ENCODE measurements at places on chromosomes 12 and 14.
A peak's percentile ranks its signal among the peaks of the same experiment; 100 is the strongest.

- DNase-seq: no peak
Measured at GRCh38 chr14:35573911-35574310, 39.9 kb downstream of the INSM2 start.

GRCh38 chr14:86683561-86683960, 1153.6 kb downstream of the FLRT2 start:
- DNase-seq: no peak

DNA sequence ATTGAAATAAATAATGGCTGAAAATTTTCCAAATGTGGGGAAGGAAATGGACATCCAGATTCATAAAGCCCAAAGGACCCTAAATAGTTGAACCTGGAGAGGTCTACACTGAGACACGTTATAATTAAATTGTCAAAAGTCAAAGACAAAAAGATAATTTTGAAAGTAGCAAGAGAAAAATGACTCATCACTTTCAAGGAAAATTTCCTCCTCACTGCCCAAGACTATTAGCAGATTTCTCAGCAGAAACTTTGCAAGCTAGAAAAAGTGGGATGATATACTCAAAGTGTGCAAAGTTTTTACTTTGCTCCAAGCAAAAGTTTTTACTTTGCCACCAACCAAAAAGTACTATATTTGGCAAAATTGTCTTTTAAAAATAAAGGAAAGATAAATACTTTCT, 15.9 kb upstream of the KRT83 start:
- DNase-seq: no peak

- no peak for DNase-seq
Measured at GRCh38 chr12:108060067-108060466, 69.0 kb upstream of the WSCD2 start.

DNA sequence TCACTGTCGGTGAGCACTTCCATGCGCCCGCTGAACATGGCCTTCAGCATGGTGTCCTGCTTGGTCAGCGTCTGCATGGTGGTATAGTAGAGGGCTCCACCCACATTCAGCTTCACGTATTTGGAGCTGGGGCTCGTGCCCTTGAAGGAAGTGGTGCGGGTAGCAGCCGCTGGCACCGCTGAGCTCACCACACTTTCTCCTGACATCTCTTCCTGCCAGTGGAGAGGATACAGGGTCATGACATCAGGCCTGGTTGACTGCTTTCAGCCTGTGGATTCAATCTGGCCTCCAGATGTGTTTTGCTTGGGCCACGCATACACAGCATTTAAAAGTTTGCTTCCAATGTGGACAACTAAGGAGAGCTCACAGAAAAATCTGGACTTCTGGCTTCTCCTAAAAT, 7.6 kb downstream of the KCTD10 start:
- DNase-seq: peak; percentile 72

DNA sequence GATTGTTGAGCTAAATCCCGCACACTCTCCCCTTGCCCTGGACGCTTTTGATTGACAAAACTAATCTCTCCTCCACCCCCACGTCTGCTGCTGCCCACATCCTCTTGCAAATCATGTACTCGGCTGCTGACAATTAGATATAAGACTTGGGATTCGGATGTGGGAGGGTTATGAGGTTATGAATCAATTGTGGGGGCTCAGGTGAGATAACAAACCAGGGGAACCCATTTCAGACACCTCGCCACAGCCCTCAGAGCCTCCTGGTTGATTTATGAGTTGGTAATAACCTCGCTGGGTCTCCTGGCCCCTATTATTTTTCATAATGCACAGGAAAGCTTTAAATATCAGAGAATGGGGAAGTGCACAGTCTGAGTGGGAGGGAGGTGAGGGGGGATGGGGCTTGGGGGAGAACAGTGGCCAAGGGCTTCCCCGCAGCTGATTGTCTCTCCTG, 449.9 kb downstream of the DPF3 start:
- DNase-seq: no peak
